ENCODE measurements at places on chromosomes 1 and 21.

DNA sequence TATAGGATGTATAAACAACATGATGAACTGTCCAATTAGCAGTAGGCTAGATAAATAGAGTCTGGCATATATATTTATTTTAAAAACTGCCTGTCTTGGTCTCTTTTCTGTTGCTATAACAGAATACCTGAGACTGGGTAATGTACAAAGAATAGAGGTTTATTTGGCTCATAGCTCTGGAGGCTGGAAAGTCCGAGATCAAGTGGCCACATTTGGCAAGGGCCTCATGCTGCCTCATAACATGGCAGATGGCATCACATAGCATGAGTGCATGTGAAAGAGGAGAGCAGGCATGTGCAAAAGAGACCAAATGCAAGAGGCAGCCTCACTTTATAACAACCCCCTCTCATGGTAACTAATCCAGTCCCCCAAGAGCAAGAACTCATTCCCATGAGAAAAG lies 6.0 kb downstream of the STYXL2 start:
- no peak for DNase-seq

DNA sequence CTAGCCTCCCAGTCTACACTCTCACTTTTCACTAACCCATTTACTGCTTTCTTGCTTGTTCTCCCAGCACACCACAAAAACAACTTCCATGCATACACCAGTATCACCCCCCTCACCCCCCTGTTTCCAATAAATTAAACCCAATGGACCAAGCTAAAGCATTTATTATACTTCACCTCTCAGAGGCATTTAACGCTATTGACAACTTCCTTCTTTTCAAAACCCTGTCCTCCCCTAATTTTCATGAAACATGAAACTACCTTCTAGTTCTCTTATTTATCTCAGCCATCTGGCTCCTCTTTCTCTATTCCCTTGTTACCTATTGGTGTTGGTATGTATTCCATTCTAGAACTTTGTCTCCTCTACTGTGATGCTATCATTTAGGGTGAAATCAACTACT lies 32.3 kb downstream of the PTPRC start:
- DNase-seq: no peak

DNA sequence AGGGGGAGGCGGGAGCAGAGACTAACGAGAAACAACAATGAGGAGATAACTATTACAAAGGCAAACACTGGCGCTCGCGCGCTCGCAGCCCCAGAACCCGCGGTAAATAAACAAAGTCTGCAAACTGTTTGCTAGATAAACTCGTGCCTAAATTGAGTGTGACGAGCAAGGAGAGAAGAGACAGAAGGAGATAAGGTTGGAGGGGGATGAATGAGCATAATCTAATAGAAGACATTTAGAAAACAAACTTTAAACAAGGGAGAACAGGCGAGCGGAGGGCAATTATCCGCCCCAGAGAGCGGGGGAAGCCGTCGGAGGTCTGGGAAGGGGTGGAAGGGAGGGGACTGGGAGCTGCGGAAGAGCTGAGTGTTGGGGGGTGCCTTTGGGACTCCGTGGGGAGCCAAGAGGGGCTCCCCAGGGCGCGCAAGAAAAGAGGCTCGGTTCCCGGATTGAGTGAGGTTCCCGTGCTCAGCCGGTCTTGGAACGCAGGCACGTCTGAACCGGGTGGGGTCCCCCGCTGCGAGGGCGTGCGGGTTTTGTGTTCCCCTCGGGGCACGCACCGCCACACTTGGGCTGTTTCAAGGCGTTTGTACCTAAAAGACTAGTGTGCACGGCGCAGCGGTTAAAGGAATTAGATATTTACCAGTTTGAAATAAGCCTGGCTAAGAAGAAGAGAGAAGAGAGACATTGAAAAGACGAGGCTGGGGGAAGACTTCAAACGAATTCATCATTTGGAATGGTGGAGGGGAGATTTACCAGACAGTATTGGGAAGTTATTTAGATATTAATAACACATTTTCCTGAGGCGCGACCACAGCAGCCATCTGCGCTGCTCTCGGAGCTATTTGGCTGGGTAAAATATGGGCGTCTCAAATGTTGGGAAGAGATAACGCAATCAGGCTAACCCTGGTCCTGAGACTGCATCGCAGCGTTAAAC lies 10.6 kb downstream of the PAX7 start:
- no peak for DNase-seq

DNA sequence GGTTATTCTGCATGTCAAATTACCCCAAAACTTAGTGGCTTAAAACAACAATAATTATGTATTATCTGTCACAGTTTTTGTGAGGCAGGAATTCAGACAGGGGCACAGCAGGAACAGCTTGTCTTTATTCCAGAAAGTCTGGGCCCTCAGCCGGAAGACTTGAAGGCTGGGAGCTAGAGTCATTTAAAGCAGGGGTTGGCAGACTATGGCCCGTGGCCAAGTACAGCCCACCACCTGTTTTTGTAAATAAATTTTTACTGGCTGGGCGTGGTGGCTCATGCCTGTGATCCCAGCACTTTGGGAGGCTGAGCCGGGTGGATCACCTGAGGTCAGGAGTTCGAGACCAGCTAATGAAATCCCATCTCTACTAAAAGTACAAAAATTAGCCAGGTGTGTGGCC lies 39.6 kb upstream of the KDM4A start:
- no peak for DNase-seq

- DNase-seq: peak; percentile 69
Measured at GRCh38 chr21:18153063-18153462, 91.6 kb upstream of the CHODL start.

GRCh38 chr1:14138135-14138506 lies 438.1 kb downstream of the PRDM2 start:
- no peak for DNase-seq

DNA sequence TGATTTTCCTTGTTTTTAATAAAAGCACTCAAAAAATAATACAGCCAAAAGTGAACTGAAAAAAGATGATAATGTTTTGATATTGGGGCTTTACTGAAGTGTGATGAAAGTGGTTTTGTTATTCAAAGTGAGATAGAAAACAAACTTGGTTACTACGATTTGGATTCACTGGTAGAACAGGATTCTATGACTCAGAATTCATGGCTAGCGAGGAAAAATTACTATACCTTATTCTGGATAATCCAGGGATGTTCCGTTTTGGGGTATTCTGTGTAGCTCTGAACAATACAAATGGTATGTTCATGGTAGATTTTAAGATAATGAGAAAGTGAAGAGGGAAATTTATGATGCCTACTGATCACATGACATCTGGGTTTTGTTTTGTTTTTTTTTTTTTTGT lies 117.7 kb downstream of the NRDC start:
- no peak for DNase-seq

DNA sequence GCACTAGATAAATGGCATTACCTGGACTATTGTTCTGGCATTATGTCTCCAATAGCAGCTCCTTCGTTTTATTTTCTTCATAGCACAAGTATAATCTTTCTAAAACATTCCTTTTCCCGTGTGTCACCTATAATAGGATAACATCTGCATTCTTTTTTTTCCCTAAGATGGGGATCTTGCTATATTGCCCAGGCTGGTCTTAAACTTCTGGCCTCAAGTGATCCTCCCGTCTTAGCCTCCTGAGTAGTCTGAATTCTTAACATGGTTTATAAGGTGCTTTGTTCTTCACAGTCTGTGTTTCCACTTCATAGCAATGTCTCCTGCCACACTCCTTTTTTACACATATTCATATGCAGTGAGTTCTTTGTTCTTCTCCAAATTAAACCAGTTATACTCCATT lies 8.6 kb upstream of the MOV10 start:
- DNase-seq: no peak

GRCh38 chr1:100851726-100852125 lies 42.9 kb downstream of the EXTL2 start:
- DNase-seq: no peak

- DNase-seq: peak; percentile 94
Measured at GRCh38 chr1:78840453-78841271, 165.9 kb downstream of the ADGRL4 start.

- peak; percentile 83 for DNase-seq
Measured at GRCh38 chr1:31111290-31111951, 45.9 kb upstream of the PUM1 start.

- peak; percentile 63 for DNase-seq
Measured at GRCh38 chr1:205313563-205314308, 7.8 kb downstream of the NUAK2 start.

- DNase-seq: no peak
Measured at GRCh38 chr1:210822932-210823331, 311.0 kb downstream of the KCNH1 start.

- DNase-seq: no peak
Measured at GRCh38 chr1:43995984-43996732, 4.8 kb downstream of the CCDC24 start.

DNA sequence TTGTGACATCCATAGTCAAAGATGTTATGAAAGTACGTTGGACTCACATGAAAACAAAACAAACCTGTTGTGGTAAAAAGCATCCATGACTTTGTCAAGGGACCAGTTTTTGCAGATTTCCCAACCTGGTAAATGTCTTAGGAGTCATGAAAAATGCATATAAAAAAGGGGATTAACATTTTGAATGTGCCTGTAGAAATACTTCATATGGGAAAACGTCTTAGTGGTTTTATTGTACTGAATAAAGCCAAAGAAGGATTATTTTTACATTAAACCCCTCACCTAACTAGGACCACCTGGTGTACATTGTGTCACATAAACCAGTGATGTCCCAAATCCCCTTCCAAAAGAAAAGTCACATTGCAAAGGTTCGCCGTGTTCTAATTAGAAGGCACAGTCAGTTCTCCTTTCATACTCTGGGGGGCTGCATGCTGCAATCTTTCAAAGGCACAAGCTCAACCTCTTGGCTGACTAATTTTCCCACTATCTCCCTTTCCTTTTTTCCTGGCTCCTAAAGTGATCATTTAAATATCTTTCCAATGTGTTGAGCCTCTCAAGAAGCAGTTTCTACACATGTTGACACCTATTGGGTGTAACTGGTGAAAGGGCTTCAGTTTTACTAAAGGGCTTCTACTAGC lies 119.8 kb upstream of the SPAG17 start:
- DNase-seq: peak; percentile 53

DNA sequence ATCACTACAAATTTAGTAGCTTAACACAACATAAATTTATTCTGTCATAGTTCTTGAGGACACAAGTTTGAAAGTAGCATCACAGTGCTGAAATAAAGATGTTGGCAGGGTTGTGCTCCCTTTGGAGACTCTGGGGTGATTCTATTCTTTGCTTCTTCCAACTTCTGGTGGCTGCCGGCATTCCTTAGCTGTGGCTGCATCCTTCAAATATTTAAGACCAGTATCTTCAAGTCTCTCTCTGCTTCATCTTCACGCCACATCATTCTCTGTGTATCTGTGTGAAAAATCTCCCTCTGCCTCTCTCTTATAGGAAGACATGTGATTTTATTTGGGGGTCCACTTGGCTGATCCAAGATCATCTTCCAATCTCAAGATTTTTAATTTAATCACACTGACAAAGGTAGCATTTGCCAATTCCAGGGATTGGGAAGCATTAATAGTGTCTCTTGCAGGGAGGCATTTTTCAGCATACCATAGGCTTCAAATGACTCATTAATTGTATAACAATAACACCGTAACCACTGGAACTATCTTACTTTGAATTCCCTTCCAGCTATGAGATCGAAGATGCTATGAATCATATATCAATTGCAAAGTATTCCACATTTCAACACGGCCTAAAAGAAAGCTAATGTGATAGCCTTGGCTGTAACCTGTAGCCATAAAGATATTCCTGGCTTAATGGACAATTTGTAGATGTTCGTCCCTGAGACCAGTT lies 74.6 kb downstream of the DPT start:
- no peak for DNase-seq

DNA sequence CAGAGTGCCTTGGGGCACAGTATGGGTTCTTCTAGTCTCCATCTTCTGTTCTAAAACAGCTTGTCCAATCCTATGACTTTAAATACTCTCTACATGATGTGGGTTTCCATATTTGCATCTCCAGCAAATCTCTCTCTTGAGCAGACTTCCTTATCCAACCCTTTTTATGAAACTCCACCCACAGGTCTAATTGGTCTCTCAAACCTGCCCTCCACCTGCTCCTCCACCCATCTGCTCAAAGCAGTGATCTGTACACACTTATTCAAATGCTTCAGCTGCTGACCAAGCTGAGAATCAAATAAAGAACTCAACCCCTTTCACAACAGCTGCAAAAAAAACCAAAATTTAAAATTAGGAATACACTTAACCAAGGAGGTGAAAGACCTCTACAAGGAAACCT lies 11.5 kb downstream of the MCOLN2 start:
- no peak for DNase-seq

DNA sequence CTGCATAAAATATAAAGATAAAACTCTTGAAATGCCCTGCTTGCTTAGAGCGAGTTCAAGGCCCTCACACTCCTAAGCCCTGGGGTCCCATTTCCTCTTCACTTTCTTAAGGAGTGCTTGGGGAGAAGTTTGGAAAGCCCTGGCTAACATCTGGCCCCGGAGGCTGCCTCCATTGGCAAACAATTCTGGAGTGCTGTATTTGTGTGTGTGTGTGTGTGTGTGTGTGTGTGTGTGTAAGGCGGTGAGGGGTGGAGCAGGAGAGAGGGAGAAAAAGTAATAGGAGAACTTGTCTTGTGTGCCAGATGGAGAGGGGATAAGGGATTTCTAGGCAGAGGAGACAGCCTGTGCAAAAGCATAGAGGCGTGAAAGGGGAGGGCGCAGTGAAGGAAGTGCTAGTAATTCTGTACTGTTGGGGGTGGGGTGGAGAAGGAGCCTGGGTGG lies 578 bp upstream of the TRIM62 start:
- DNase-seq: peak; percentile 85

- DNase-seq: no peak
Measured at GRCh38 chr1:112322983-112323678, 72.9 kb upstream of the CTTNBP2NL start.

GRCh38 chr1:203915811-203916210 lies 54.4 kb downstream of the SNRPE start:
- peak; percentile 36 for DNase-seq

- no peak for DNase-seq
Measured at GRCh38 chr1:26181586-26182382, 4.5 kb downstream of the CNKSR1 start.

GRCh38 chr1:222240536-222241181 lies 307.2 kb downstream of the HHIPL2 start:
- peak; percentile 35 for DNase-seq

All from choroid plexus epithelial cell (primary cell).